ENCODE measurements at places on chromosomes 12 and 14.

DNA sequence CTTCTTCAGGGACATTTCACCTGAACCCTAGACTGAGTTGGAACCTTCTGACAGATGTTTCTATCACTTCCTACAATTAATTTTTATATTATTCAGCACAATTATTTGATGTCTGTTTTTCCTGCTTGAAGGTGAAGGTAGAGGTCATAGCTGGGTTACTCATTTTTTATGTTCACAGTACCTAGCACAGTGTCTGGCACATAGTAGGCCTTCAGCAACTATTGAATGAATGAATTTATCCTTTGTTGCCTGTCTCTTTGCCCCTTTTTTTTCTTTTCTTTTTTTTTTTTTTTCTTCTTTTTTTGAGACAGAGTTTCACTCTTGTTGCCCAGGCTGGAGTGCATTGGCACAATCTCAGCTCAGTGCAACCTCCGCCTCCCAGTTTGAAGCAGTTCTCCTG, 29.5 kb upstream of the FAM177A1 start:
- no peak for DNase-seq

DNA sequence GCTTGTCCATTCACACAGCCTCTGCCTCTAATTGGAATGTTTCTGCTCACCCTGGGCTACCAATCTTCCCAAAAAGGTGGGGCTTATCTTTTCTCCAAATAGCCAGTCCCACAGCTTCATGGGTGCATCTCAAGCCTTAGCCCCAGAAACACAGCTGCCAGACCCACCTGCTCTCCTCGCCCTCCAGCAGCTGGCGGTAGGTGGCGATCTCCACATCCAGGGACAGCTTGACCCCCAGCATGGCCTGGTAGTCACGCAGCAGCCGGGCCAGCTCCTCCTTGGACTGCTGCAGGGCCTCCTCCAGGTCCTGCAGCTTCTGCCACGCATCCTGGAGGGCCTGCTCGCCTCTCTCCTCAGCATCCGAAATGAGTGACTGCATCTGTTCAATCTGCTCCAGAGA, 11.1 kb downstream of the KRT77 start:
- no peak for DNase-seq

DNA sequence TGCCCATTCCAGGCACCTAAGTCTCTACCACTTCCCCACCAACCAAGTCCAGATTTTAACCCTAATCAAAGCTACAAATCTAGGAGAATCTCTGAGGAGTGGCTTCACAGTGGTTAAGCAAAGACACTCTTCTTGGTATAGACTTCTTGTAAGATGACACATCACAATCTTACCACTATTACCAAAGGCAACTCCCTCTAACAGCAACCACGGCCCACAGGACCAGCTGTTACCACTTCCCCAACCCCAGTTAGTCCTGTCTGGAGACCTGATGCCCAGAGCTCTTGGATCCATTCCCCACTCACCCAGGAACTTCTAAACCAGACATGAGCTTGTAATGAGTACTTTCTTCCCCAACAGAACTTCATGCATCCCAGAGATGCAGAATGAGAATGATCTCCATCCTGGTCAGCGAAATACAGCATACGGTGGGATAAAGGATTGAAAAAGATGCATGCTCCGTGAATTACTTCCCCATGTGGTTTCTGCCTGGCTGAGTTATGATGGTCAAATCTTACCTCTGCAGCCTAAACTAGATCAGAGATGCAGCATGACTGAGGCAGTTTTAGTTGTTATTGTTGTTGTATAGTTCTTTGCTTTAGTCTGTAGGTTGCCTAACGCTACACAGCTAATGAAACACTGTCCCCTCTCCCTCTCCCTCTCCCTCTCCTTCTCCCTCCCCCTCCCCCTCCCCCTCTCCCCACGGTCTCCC, 87.7 kb upstream of the FOXN3 start:
- DNase-seq, result no peak

GRCh38 chr14:90239139-90239538, 17.2 kb upstream of the PSMC1 start:
- DNase-seq, result no peak

All from brain (organoid and tissue), 16 donors.